Fibroblast of villous mesenchyme (primary cell): ENCODE measurements at places on chromosomes 2 and 18. TPM values are rescaled to one million over a fixed set of nuclear protein-coding genes. Genes with fewer than 3 reads are reported as not detected.

DNA sequence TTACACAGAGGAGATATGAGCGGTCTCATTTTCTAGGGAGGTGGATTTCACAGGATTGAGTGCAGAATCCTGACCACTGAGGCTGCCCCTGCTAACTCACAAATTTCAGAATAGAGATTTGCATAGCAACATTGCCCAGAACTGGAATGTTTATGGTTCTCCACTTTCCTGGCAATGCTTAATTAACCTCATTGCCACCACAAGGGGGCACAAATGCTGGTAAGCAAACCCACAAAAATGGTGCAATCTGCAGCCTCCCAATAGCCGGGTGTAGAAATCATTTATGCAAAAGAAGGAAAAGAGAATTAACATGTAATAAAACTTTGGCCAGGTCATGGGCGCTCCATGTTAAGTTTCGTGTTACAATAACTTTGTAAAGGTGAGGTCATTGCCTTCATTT, 112.4 kb downstream of the CYRIA start:
- peak; percentile 44 for DNase-seq

DNA sequence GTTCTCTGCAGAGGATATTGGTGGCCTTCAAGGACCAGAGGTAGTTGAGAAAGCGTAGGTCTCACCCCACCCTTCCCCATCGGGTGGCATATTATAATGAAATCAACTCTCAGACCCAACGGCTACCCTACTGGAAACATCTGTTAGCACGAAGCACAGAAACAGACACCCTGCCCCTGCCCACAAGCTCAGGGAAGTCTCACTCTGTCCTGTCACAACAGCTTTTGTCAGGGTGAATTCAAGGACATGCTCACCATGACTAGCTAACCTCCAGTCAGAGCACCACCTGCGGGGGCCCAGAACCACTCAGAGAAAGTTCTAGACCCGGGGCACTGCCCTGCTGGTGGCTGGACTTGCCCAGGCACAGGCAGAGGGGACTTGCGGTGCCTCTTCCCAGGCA, 3.5 kb upstream of the B3GNT7 start:
- no peak for DNase-seq

DNA sequence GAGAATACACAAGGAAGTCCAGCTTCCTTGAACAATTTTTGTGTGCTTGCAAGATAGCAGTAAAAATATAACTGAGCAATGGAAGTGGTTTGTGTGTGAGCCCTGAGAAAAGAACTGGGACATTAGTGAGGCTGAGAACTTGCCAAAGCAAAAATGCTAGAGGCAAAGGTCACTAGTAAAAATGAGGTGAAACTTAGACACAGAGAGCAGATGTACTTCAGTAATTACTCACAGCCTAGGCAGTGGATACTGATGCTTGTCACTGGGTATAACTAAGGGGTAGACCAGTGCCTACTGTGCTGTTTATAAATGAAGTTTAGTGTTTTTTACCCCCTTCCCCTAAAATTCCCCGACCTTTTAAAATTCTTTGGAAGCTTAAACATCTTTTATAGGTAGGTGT, 450.1 kb downstream of the LPIN1 start:
- peak; percentile 70 for DNase-seq

GRCh38 chr2:217875138-217875537, 127.7 kb downstream of the TNS1 start:
- DNase-seq = peak; percentile 13

DNA sequence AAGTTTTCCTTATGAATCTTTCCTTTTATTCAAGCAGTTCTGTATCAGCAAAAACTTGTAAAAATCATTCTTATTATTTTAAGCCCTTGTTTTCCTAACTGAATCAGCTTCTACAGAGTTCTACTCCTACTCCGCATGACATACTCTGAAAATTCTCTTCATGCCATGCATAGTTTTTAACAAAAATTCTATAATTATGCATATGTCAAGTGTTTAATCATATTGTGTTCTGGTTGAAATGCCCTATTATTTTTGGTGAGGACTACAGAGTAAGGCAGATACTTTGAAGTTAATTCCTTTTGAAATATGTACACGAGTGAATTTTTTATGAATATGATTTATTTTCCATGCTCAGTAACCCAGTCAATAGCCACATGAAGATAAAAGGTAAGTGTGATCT, 28.8 kb downstream of the ANKRD30B start:
- DNase-seq = no peak

DNA sequence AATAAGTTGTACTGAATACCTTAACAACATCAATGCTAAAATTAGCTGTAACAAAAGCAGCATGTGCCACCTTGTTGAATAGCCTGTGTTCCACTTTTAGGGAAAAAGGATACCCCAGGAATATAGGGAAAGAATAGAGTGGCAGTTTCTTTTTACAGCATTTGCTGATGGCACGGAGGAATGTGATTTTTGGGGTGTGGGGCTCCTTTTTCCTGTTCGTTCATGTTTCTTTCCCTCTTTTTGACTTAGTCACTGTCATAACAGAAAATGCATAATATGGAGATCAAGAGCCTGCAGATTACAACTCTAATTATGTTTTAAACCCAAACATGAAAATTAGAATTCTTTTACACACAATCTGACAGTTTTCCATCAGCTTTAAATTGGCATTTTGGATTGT, 60.4 kb downstream of the MAP3K20 start:
- DNase-seq = no peak

- DNase-seq = peak; percentile 72
Measured at GRCh38 chr2:84904717-84905174, 710 bp upstream of the TMSB10 start.

- no peak for DNase-seq
Measured at GRCh38 chr2:233336541-233336940, 17.8 kb upstream of the DGKD start.

DNA sequence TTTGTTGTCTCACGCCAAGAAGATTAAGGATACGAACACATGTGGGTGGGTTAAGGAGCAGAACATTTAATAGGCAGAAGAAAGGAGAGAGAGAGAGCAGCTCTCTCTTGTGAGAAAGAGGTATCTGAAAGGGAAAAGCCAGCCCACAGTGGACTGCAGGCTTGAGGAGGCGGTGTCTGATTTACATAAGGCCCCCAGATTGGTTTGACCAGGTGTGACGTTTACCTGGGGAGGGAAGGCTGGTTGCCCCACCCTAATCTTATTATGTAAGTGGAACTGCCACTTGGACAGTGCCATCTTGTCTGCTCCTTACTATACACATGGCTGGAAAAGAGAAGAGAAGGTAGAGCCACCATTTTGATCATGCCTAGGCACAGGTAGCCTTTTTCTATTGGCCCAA, 189.2 kb downstream of the NCK2 start:
- no peak for DNase-seq

DNA sequence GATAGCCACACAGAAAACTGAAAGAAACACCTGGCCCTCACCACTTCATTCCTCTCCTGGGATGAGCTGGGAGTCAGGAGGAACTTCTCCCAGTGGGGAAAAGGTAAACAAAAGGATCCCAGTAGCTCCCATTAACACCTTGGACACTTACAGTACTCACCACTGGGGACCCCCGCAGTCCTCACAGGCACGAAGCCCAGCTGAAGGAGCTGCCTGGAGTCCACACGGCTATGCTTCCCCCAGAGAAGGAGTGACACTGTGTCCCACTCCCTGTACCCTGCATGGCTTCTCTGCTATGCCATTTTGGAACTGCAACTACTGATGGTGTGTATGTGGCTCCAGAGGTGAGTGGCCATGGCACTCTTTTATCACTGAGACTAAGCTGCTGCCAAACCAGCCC, 1565.1 kb downstream of the LRP1B start:
- no peak for DNase-seq

Gene RAB27B
- 3.9 and 6.5 TPM in 2 replicates for total RNA-seq

Gene SGPP2
- total RNA-seq = not detected in 2 replicates

Gene FAP
- total RNA-seq = 207 and 223 TPM in 2 replicates

Gene CMPK2
- 1.7 and 1.9 TPM in 2 replicates for total RNA-seq

Gene RAPH1
- 13.2 and 19.4 TPM in 2 replicates for total RNA-seq

Gene RAMP1
- total RNA-seq = 28.0 and 35.0 TPM in 2 replicates

Gene FAM124B
- total RNA-seq = under 0.01 and 0.32 TPM in 2 replicates

Gene SCYGR4
- not detected in 2 replicates for total RNA-seq
